CD4-positive, alpha-beta T cell treated with Interferon gamma for 1 hour (primary cell): ENCODE measurements at places on chromosomes 13 and 19.
A peak's percentile ranks its signal among the peaks of the same experiment; 100 is the strongest.

DNA sequence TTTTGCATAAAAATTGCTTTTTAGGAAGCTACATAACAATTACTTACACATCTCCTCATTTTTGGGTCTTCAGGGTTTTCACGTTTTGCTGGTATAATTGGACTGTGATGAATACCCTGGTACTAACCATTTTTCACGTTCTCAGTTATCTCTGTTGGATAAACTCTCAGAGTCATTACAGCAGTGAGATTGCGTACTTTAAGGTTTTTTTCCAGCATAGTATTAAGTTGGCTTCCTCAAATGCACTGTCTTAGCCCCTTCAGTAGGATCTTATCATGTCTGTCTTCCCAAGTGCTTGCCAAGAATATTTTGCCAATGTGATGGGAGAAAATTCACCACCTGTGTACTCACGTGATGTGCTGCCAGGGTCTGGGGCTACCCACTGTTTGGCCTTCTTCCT is 342.5 kb downstream of the TEX29 start:
- no peak for DNase-seq

DNA sequence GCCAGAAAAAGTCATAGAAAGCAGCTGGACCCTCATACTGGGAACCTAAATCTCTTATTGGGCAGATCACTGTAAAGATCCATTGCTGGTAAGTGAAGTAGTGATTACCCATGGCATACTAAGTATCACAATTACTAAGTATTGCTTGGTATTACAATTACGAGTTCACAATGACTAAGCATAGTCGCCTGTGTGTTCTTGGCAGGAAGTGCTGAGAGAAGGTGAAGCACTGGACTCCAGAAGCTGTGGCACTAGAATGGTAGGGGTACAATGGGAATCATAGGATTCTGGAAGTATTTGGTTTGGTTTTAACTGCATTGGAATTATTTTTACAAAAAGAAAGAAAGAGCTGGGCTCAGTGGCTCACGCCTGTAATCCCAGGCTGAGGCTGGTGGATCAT is 20.3 kb downstream of the LGALS16 start:
- DNase-seq, result no peak

- no peak for DNase-seq
Observed at GRCh38 chr13:25905611-25906010, 146.2 kb downstream of the SHISA2 start.

DNA sequence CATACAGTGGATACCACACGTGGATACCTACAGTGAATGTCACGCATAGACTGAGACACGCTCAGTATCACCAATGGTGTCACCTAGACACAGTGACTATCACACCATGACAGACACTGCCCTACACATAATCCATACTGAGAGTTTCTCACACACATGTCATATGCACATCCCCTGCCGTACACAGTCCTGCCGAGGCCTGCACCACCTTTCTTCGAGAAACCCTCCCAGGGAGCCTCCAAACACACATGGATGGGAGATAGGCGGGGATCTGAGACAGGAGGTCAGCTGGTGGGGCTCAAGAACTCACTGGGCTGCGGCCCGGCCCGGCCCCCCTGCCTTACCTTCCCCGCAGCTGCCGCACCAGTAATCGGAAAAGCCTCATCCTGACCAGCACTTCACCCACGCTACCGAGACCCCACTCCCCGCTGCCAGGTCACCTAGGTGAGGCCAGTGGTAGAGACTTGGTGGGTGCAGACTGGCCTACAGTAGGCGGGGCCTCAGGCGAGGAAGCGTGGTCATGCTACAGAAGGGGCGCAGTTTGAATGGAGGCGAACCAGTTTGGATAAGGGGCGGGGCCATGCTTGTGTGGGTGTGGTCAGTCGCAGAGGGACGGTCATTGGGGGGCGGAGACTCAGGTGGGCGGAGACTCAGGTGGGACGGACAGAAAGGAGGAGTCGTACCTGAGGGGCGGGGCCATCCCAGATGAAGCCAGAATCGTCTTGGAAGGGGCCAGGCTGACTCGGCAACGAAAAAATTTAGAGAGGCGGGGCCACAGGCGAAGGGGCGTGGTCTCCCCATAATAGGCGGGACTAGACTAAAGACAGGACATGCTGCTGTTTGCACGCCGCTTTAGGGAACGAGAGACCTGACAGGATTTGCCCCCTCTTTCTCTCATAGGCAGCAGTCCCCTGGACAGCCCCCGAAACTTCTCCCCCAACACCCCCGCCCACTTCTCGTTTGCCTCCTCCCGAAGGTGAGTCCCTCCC is 2.1 kb downstream of the MAST1 start:
- DNase-seq, result peak; percentile 39

DNA sequence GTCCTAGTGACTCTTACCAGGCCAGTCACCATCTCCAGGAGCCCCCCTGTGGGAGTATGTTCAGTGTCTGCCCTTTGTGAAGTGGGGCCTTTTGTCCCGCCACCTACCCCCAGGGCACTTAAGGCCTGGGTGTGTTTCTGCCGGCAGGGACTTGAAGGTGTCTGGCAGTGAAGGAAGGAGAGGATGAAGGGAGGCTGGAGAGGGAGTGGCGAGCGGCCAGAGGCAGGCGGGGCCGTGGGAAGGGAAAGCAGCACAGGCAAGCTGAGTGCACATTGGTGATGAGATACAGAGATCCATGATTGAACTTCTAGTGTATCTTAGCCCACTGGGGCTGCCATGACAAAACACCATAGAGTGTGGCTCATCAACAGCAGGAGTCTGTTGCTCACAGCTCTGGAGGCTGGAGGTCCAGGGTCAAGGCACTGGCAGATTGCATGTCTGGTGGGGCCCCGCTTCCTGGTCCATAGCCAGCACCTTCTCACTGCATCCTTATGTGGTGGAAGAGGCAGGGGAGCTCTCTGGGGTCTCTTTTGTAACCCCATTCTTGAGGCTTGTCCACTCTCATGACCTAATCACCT is 17.5 kb downstream of the CUL4A start:
- DNase-seq, result no peak

DNA sequence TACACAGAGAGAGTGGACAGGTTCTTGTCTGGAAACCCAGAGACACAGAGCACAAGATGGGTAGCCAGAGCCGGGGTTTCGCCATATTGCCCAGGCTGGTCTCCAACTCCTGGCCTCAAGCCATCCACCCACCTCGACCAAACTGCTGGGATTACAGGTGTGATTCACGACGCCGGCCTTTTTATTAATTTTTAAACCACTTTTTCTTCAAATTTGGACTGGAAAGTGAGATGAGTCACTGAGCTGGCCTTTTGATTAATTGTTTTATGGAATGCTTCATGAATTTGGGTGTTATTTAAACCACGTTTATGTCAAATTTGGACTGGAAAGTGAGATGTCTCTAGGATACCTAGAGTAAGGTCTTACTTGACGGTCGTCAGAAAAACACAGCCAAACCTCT is 12.1 kb upstream of the IGFL1 start:
- DNase-seq, result no peak

DNA sequence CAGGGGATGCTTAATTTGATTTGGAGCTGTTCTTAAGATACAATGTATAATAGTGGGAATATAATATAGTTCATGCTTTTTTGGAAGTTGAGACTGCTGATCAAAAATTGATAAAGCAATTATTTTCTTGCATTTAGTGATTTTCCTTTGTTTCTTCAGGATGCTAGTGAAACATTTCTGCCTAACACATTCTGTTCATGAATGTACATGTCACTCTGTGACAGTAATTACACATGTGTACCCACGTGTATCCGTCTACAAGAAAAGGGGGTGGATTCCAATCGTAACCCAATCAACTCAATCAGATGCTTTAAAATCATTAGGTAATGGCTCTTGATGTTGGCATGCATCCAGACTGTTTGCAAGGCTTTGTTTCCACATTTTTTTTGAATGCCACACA is 5.0 kb upstream of the FRY start:
- DNase-seq, result no peak

- DNase-seq, result peak; percentile 17
Observed at GRCh38 chr19:4338441-4339355, at the start of gene STAP2. Gene STAP2, minus strand, starts transcription at chr19:4338827. Its CDS starts 74 bp downstream, at chr19:4338753.

DNA sequence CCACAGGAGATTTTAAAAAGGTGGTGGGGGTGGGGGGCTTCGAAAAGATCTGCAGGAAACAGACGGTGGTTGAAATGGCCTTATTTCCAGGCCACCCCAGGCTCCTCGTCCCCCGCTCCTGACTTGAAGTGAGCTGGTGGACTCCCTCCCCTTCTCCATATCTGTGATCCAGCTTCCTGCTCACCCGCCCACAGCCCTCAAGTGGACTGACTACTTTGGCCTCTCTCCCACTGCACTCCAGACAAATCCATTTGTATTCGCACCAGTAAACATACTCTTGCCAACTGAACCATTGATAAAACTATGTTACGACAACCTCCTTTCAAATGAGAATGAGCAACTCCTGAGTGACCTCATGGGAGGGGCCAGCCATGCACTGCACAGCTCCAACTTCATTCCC is 259.5 kb downstream of the COL4A1 start:
- DNase-seq, result no peak

- no peak for DNase-seq
Observed at GRCh38 chr13:99103536-99103935, 97.1 kb upstream of the UBAC2 start.

- DNase-seq, result no peak
Observed at GRCh38 chr19:39599116-39599515, 3.2 kb upstream of the LGALS13 start.

- DNase-seq, result peak; percentile 81
Observed at GRCh38 chr19:16078759-16079707, 2.7 kb downstream of the TPM4 start.

- DNase-seq, result no peak
Observed at GRCh38 chr19:53461866-53462265, 5.7 kb upstream of the ZNF813 start.

- no peak for DNase-seq
Observed at GRCh38 chr19:56341948-56342347, 27.3 kb upstream of the ZSCAN5A start.

GRCh38 chr19:8654591-8655339 is 24.3 kb downstream of the NFILZ start:
- peak; percentile 54 for DNase-seq

GRCh38 chr13:71803066-71803465 is 63.9 kb downstream of the DACH1 start:
- no peak for DNase-seq

DNA sequence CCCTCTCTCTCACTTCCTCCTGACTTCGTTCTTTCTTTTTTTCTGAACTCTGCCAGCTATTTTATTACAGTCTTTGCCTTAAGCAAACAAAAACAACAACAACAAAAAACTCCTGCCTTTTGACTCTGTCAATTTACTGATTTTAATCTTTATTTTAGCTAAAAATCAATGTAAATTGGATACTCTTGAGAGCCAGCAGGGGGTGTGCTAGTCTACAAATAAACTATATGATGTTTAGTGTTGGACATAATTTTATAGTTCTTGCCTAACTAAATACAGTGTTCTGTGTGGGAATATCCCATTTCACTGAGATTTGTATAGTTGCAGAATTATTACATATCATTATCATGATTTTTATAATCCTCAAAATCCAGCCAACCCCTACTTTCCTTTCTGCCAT is 1199.9 kb upstream of the SPRY2 start:
- no peak for DNase-seq

DNA sequence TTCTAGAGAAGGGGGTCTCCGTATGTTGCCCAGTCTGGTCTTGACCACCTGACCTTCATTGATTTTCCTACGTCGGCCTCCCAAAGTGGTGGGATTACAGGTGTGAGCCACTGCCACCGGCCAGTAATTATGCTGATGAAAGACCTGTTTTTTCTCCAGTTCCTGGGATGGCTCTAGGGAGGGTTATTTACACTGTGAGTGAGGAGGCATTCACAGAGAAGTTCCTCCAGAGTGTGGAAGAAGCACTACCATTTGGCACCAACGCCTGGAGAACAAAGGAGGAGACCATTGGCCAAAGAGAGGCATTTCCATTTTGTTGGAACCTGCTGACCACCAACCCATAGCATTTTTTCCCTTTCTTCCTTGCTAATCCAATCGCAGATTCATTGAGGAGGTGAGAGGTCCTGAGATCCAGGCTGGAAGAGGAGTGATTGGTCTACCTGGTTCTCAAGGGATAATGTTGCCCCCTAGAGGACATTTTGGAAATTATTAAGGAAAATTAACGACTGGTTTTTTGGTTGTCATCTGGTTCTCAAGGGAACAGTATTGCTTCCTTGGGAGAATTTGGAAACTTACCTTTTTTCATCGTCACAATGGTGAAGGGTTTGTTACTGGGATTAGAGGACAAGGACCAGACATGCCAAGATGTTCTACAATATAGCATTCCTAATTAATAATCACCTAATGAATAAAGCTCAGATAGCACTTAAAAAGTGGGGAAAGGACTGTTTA is 5.5 kb upstream of the SAE1 start:
- no peak for DNase-seq

DNA sequence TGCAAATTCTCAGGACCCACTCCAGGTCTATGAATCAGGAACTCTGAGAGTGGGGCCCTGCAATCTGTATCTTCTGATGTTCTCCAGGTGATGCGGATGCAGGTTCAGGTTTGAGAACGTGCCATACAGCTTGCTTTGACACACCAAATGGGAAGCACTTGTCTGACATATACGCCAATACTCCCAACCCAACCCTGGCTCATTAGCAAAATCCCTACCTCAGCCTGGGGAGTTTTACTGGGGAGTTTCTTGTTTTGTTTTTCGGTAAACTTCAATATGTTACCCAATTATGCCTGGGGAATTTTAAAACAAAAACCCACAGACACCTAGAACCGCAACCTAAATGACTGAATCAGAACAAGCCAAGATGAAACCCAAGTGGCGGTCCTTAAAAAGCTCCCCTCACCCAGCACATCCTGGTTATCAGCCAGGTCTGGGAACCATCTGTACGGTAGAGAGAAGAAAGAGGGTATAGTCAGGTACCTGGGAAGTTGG is 41.2 kb downstream of the ABCC4 start:
- DNase-seq, result no peak

GRCh38 chr13:43965459-43965845 is 85.7 kb downstream of the LACC1 start:
- DNase-seq, result no peak

DNA sequence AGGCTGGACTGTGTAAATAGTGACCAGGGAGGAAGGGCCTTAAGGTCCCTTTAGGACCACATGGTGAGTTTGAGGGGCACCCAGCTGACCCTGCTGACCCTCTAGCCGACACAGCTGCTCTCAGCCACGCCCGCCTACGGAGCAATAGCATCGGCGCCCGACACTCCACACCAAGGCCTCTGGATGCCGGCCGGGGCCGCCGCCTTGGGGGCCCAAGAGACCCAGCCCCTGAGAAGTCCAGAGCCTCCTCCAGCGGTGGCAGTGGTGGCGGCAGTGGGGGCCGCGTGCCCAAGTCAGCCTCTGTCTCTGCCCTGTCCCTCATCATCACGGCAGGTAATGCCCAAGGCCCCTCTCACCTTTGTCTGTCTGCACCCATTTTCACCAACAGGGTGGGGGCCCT is 8.6 kb upstream of the PIK3R2 start:
- DNase-seq, result no peak

GRCh38 chr13:46160471-46161066 is 21.4 kb downstream of the LCP1 start:
- DNase-seq, result peak; percentile 47

- no peak for DNase-seq
Observed at GRCh38 chr19:50959731-50960500, 7.1 kb upstream of the KLK5 start.

- no peak for DNase-seq
Observed at GRCh38 chr13:20178156-20178555, 14.6 kb downstream of the GJB2 start.

- peak; percentile 93 for DNase-seq
Observed at GRCh38 chr19:10603084-10603872, 16.2 kb upstream of the AP1M2 start.

GRCh38 chr13:20073775-20074174 is 87.1 kb downstream of the GJA3 start:
- DNase-seq, result no peak

- DNase-seq, result no peak
Observed at GRCh38 chr13:99702687-99703319, 201.5 kb downstream of the TM9SF2 start.

- DNase-seq, result no peak
Observed at GRCh38 chr13:30600496-30600895, 17.2 kb upstream of the USPL1 start.
